Mucosa of descending colon (tissue), 3 donors: ENCODE measurements at places on chromosomes 16 and 17. TPM values are rescaled to one million over a fixed set of nuclear protein-coding genes. Genes with fewer than 3 reads are reported as not detected.

MT3 gene
- not detected for total RNA-seq

KRT24 gene
- total RNA-seq, result 4.2 TPM

DNA sequence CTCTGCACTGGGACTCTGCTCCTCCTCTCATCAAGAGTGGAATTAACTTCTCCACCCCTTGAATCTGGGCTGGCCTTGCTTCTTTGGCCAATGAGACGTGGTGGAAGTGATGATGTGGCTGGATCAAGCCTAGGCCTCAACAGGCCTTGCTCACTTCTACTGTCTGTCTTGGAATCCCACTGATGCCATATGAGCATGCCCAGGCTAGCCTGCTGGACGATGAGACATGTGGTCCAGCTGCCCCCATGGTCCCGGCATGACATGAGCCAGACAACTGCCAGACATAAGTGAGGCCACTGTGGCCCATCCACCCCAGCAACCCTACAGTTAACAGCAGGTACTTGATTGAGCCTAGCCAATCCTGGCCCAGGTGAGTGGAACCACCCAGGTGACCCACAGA lies 18.7 kb downstream of the VAC14 start:
- no peak for DNase-seq

DNA sequence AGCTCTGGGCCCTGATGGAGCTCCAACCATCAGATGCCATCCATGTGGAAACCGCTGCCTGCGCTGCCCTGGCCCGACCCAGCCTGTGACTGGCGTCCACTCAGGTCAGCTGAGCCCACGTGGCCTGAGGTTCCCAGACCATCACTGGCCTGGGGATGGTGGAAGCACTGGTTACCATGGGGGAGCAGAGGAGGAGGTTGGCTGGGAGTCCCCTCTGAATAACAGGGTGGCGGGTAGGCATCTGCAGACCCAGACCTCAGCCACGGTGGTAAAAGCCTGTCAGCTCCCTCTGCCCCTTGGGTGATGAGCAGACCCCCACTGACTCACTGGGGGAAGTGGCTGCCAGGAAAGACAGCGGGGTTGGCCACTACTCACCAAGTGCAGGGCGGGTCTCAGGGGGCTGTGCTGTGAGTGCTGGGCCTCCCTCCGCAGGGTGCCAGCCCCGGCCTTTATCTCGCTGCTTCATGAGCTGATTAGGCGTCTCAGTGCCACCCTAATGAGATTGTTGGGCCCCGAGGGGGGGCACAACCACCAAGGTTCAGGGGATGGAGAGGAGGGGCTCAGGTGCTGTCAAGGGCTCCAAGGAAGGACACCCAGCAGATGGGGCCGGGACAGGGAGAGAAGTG lies at the start of gene PDE6G:
TSS of gene PDE6G (minus strand) at position 425 of the 626 bp plus-strand sequence. CDS start 3,237 bp downstream, outside the sequence.
- DNase-seq, result no peak

- no peak for DNase-seq
These were observed 57.2 kb upstream of the ALOX12 start for GRCh38 chr17:6938637-6939036.
